ENCODE measurements at places on chromosomes 13 and 19.

GRCh38 chr13:39656325-39656677 lies 839 bp downstream of the COG6 start:
- DNase-seq: no peak

- no peak for DNase-seq
Measured at GRCh38 chr19:30640252-30640965, 268.2 kb downstream of the ZNF536 start.

GRCh38 chr19:38949580-38950367 lies 19.0 kb downstream of the MRPS12 start:
- DNase-seq: peak; percentile 83

- no peak for DNase-seq
Measured at GRCh38 chr13:60112771-60113170, 51.0 kb downstream of the DIAPH3 start.

DNA sequence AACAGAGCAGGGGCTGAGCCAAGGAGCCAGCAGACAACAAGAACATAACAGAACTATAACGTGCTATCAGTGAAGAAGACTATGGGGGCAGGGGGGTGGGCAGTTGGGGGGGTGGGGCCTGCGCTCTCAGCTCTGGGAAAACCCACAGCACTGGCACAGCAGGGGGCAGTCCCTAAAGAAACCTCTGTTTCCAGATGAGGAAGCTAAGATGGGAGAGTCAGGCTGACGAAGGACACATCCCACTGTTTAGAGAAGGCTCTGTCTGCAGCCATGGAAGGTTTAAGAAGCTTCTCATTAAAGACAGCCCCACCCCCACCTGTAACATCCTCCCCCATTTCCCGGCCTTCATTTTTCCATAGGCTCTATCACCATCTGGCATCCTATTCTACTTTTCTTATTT lies 7.1 kb upstream of the DOCK9 start:
- DNase-seq: no peak

DNA sequence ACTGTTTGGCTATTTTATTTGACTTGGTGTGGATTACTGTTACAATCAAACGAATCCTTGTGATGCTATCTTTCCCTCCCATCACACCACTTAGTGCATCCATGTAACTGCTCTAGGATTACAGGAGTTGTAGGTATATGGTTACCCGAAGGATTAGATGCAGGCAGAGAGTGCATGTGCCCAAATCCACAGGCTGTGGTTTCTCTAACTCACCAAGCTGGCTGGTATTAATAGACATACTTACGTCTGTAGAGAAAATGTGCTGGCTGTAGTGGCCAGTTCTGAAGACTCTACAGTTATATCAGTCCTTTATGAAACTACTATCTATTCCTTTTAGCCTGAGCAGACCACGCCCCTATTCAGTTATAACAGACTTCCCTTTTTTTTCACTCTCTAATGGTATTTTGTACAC lies 1.1 kb upstream of the HMGB1 start:
- no peak for DNase-seq

DNA sequence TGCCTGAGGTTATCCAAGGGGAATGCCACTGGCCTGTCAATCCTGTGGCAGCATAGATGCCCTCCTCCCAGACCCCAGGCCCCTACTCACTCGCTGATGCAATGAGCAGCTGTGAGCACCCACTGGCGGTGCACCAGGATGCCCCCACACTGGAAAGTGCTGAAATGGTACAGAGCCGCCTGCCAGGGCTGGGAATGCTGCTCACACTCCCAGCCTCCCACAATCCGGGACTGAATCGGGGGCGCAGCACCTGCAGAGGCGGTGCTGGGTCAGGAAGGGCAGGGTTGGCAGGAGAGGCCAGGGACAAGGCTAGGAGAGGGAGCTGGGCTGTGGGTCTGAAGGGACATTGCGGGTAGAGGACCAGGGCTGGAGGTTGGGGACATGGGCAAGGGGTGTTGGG lies 2.0 kb downstream of the KLK1 start:
- no peak for DNase-seq

GRCh38 chr13:96810104-96810503 lies 184.2 kb downstream of the OXGR1 start:
- no peak for DNase-seq

- no peak for DNase-seq
Measured at GRCh38 chr19:55197528-55197927, 11.8 kb downstream of the PTPRH start.

DNA sequence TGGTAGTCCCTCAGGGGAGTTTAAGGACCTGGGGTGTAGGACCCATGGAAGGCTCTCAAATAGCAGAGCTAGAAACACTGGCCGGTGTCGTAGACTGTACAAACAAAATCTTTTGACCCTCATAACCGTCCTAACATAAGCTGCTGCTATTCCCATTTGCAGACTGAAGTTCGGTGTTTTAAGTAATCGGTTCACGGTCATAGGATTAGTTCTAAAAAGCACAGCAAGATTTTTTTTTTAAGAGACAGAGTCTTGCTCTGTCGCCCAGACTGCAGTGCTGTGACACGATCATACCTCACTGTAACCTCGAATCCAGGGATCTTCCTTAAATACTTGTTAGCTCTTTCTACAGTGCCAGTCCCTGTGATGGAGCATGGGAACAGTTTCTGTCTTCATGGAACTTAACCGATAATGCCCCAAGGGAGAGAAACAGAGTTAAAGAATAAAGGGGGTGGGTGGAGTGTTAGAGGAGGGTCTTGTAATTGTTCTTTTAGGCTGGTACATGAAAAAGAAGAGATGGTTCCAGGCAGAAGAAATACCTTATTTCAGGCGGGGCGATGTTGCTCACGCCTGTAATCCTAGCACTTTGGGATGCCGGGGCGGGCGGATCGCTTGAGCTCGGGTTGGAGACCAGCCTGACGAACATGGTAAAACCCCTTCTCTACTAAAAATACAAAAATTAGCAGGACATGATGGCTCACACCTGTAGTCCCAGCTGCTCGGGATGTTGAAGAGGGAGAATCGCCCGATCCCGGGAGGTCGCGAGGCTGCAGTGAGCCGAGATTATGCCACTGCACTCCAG lies 475 bp upstream of the ZC3H4 start:
- DNase-seq: no peak

- no peak for DNase-seq
Measured at GRCh38 chr19:38507551-38508127, 74.1 kb downstream of the RYR1 start.

- no peak for DNase-seq
Measured at GRCh38 chr19:5961969-5962945, 15.7 kb downstream of the RANBP3 start.

DNA sequence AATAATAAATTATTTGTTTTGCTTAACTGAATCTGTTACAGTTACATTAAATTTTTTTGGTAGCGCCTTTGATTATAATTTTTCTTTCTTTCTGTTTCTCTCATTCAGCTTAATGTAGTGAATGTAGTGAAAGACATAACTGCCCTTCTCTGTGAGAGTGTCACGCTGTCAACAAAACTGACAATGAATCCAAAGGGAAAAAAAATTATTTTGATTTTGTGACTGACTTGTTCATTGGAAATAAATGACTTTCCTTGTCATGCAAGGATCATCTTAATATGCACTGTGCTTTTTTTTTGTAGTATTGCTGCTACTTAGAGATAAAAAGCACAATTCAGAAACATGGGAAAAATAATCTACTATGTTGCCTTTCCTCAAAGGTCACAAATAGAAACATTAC lies 1196.4 kb downstream of the PCDH17 start:
- DNase-seq: no peak

DNA sequence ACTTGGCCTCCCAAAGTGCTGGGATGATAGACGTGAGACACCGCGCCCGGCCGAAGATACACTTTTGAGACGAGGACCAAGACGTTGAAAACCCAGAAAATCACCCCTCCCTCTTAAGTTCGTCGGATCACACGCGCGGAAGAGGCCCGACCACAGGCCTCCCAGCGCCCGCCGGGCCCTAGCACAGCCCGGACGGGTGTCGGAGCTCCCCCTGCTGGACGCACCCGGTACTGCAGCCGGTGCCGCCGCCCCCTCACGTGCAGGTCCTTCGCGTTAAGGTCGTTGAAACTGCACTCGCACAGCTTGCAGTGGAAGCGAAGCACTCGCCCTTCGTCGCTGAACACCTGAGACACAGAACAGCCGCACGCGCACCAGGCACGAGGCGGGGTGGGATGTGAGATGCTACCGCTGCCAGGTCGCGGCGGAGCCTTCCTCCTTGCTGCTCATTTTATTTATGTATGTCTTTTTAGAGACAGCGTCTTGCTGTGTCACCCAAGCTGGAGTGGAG lies 35.7 kb upstream of the MATK start:
- DNase-seq: peak; percentile 93

DNA sequence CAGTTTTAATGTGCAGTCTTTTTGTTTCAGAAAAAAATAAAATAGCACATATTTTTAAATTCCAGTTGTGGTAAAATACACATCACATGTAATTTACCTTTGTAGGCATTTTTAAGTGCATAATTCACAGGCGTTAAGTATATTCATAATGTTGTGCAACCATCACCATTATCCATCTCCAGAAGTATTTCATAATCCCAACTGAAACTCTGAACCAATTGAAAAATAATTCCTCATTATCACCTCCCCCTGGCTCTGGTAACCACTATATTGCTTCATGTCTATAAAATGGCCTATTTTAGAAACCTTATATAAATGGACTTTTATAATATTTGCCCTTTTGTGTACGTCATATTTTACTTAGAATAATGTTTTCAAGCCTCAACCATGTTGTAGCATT lies 756.5 kb upstream of the KLHL1 start:
- DNase-seq: no peak

DNA sequence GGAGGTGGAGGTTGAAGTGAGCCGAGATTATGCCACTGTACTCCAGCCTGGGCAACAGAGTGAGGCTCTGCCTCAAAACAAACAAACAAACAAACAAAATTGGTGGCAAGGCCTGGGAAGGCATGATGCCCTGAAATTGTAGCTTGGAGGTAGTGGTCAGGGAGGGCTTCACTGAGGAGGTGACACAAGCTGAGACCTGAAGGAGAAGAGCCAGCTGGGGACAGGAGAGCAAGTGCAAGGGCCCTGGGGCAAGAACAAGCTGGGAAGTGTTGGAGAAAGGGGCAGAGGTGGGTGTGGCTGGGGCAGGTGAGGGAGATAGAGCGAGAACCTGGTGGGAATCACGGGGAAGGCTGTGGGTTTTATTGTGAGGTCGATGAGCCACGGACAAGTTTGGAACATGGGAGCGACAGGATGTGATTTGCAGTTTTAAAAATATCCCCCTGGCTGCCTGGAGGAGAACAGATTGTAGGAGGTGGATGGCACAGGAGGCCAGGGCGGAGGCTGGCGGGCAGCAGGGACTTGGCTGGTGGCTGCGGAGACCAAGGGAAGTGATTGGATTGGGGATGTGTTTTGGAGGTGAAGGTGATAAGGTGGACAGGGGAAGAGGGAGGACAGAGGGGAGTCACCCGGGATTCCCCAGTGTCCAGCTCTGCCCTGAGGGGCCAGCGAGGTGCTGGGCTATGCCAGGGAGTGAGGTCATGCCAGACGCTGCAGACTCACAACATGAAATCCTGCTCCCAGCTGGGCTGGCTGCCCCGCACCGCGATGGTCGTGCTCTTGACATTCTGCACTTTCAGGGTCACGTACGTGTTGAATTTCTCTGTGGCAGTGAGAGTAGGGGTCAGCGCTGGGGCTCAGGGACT lies 14.0 kb downstream of the UNC13A start:
- no peak for DNase-seq

GRCh38 chr19:55086730-55087541 lies 11.3 kb downstream of the EPS8L1 start:
- peak; percentile 84 for DNase-seq

DNA sequence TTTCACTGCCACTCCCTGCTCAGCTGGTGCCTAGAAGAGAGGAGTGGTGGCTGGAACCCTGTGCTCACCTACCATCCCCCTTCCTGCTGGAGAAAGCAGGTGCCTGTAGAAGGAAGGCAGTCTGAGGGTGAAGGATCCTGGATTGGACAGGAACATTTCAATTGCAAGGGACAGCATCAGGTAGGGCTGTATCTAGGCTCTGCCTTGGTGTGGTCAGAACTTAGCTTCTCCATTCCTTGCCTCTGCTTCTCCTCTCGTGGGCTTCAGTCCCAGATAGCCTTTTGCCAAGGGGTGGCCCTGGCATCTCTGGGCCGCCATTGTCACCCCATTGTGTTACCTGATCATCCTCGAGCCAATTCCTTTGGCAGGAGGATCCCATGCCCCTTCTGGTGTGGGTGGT lies 73.2 kb upstream of the KCTD15 start:
- no peak for DNase-seq

- DNase-seq: no peak
Measured at GRCh38 chr13:32007494-32007893, 24.1 kb upstream of the FRY start.

- DNase-seq: no peak
Measured at GRCh38 chr13:74103970-74104555, 30.1 kb downstream of the KLF12 start.

All from D341Med (cell line).